ENCODE measurements at places on chromosomes 12 and 14. TPM values are rescaled to one million over a fixed set of nuclear protein-coding genes. Genes with fewer than 3 reads are reported as not detected.

- no peak for DNase-seq
These were observed 444.6 kb upstream of the DCN start for GRCh38 chr12:91627225-91627624.

DNA sequence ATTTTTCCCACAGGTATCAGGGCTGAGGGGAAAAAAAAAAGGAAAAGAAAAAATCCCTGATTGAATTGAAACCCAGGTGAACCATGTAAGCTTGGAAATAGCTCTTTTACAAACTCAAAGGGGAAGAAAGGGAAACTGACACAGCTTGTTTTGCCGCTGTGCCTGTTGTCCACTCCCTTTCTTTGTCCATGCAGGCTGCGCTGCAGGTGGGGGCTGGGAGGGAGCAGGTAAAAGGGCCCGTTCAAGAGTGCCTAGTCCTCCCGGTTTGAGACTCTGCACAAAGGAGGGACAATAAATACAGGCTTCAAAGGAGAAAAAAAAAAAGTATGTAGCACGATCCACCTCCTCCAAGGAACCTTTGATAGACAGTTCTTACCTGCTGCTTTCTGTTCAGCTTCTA is 194.8 kb downstream of the GRIN2B start:
- DNase-seq = no peak

- no peak for DNase-seq
These were observed 75.5 kb upstream of the GTF2A1 start for GRCh38 chr14:81295958-81296923.

DNA sequence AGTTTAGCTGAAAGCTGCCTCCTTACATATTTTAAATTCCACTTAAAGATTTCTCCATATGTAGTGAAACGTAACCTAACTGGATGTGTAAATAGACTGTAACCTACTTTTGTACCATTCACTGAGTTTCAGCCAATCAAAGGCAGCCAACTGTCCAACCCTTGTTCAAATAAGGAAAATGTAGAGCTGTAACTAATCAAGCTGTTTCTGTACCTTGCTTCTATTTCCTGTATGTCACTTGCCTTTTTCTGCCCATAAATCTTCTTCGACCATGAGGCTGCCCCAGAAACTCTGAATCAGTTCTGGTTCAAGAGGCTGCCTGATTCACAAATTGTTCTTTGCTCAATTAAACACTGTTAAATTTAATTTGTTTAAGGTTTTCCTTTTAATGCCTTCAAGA is 6.3 kb downstream of the SLC7A8 start:
- DNase-seq = no peak

DNA sequence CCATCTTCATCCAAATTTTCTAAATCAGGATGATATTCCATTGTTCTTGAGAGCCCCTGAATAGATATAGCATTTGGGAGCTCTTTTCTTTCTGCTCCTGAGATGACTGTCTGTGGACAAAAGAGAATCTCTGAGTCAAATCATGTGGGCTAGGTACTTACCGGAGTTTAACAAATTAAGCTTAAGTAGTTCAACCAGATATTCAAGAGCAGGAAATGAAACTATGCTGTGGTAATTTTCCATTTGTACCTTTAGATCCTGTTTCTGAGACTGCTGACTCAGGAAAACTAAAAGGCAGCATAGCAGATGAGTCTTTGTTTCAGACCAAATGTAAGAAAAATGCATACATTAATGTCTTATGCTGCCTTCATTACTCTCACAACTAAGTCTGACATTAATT is at the start of gene CLEC7A:
Gene CLEC7A (minus strand): TSS at position 158 of the 400 bp plus-strand sequence. CDS start 117 bp downstream, at position 41.
- DNase-seq = no peak

GRCh38 chr12:52306731-52307130 is 14.5 kb downstream of the KRT83 start:
- no peak for DNase-seq

- no peak for DNase-seq
These were observed 182.6 kb downstream of the SLC25A21 start for GRCh38 chr14:36989806-36990205.

DNA sequence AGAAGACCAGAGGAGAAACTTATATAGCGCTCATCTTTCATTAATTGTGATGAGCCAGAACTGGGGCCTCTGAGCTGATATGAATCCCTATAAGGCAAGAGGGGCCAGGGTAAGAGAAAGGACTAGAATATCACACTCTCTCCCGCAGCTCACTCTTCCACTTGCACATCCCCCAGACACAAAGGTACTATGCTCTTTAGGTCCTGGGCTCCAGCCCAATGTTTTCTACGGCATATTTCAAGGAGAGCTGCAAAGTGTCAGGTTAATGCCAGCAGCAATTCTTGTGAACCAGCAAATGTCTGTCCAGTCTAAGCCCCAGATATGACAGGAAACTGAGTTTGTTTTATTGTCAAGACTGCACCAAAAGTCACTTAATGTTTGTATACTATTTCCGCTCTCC is 29.4 kb downstream of the PPP2R5E start:
- no peak for DNase-seq

GRCh38 chr12:14290951-14291350 is 74.5 kb upstream of the ATF7IP start:
- no peak for DNase-seq

DNA sequence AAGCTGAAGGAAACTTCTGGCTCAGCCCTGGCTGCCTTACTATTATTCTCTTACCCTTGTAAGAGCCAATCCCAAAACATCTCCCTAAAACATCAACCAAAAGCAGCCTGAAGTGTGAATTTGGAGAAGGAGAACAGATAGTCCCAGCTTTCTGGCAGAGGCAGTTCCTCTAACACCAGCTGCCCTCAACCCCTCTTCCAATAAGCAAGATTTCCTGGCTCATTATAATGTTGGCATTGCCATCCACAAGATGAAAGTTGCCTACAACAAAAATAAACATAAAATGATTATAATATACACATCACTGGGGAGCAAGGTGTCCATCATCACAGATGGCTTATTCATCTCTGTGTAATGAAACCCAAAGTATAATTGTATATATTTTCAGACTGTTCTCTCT is 352.5 kb upstream of the CCDC196 start:
- DNase-seq = no peak

DNA sequence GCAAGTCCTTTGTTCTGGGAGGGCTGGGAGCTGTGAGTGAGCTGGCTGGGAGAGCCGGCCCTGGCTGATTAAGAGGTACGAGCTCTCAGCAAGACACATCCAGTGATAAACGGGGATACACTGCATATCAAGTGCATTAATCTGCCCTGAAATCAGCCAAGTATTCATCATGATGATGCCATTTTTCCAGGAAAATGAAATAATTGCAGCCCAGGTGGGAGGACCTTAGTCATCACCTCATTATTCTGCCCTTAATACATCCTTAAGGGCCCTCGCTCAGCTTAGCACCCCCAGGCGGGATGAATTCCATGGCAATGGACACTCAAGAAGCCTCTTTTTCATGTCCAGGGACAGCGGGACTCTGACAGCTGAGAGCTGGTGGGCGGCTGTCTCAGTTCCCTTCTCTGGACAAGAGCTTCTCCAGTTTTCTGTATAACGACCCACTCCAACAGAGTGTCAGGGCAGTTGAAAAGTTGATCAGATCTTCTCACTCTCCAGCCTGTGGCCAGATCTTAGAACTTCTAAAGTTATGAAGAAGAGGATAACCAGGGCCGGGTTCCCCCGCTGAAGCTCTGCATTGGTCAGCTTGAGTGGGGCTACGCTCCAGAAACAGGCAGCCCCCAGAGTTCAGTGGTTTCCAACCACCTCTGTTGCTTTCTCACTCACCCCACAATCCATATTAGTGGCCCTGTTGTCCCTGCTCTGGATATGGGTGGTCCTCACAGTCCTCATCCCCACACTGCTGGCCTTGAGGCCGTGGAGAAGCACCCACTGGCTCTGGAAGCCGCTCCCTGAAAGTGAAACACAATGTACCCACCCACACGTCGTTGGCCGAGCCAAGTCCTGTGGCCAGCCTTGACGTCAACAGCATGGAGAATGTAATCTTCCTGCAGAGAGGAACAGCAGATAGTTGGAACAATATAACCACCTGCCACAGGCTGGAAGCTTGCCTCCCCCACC is 306.2 kb upstream of the DIO3 start:
- no peak for DNase-seq

- DNase-seq = no peak
These were observed 92.9 kb downstream of the SCARB1 start for GRCh38 chr12:124770728-124771127.

GRCh38 chr12:559208-559905 is 99.6 kb downstream of the B4GALNT3 start:
- DNase-seq = no peak

DNA sequence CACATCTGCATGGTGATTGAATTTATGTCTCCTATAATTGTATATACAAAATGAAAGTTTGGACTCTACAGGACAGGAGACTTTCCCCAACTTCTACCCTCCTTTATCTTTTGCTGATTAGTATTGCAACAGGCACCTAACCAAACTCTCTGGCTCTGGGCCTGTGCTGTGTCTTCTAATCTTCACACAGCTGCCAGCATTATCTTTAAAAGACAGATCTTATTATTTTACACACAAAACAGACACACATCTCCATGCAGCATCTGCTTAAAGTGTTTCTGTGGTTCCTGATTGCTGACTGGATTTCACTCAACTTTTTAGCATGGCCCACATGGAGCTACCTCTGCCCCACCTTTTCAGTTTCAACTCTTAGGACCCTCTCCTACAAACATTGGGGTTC is 154.9 kb upstream of the PELI2 start:
- no peak for DNase-seq

GRCh38 chr12:80776706-80777105 is 60.0 kb downstream of the MYF5 start:
- no peak for DNase-seq

DNA sequence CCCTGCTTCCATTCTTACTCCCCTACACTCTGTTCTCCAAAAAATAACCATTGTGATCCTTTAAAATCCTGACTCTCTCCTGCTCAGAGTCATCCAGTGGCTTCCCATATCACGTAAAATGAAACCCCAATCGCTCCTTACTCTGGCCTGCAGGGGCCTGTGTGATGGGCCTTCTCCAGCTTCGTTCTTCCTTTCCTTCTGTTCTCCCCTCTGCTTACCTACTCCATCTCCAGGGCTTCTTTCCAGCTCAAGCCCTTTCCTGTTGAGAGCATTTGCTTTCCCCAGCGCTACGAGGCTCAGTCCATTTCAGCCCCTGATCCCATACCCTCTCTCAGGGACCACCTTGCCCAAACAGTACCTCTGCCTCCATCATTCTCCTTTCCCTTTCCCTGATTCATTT is 144.4 kb upstream of the ARHGAP5 start:
- DNase-seq = no peak

- DNase-seq = no peak
These were observed 197.1 kb upstream of the ABCD2 start for GRCh38 chr12:39816671-39817185.

DNA sequence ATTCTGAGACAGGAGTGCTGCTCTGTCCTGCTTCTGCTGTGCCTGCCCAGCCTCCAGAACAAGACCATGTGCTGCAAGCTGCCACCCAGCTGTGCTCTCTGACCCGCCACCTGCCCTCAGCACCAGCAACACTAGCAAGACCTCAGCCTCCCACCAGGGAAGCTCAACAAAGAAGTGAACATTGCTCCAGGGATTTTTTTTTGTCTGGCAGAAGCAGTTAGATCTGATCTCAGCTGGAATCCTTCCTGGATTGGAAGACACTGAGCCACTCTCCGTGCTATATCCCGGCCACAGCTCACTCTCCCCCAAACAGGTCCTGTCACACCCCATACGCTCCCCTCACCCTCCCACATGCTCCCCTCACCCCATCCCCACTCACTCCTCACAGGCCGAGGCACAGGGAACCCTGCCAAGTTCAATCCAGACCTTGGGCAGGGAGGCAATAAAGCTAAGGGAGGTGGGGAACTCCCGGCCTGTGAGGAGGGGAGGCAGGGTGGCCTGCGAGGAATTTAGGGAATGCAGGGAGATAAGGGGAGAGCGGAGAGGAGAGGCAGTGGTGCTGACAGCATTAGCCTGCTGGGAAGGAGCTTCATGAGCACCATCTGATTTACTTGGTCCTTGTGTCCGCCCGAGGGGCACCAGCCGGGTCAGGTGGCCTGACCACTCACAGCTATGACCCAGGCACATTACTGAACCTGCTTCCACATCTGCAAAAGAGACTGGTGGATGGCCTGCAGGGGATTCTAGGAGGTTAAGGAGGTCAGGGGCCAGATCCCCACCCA is 29.7 kb downstream of the CCDC85C start:
- DNase-seq = no peak

DNA sequence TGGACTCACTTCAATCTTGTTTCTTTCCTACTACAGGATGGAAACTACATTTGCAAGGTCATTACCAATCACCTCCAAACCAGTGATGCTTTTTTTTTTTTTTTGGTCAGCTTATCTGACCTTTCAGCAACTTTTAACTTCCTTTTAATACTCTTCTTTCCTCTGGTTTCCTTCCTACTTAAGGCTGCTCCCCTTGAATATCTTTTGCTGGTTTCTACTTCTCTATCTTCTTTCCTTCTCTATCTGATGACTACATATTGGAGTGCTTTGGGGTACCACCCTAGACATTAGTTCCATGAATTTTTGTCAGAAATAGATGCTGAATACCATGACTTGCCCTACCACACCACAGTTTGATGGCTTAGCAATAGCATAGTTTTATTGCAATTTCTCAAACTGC is 197.7 kb upstream of the DDHD1 start:
- no peak for DNase-seq

GRCh38 chr12:27711317-27711682 is 668 bp downstream of the MRPS35 start:
- DNase-seq = no peak

DNA sequence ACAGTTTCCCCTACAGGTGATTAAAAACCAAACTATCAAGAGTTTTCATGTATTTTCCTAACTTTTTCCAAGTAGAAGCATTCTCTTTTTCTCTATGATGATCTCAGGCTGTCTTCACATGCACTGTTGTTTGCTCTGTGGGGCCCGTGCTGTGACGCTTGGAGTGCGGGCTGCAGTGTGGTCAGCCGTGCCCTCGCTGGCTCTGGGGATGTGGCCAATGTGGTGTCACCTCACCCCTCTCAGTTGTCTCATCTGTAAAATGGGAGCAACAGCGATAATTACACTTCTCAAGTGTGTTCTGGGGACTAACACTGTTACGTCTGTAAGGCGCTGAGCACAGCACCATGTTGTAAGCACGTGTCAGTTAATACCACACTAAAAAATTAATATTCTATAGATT is 28.6 kb downstream of the DDX51 start:
- DNase-seq = no peak

DNA sequence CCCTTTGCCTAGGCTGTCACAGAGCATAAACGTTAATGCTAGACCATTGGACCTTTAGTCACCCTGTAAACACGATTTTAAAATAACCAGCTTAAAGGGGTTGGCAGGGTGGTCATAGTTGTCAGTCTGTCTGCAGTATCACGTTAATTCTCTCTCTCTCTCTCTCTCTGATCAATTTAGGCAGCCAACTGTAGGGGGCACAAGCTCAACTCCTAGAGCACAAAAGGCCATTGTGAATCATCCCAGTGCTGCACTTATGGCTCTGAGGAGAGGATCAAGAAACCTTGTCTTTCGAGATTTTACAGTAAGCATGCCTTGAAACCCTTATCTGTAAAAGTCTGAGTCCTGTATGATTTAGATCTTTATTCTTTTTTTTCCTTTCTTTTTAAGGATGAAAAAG is 97.1 kb downstream of the SCAF11 start:
- no peak for DNase-seq

The MOK gene
- 23.9 TPM for total RNA-seq

The AICDA gene
- 0.96 TPM for total RNA-seq

The GEMIN2 gene
- 28.1 TPM for total RNA-seq

The CCND2 gene
- 72.8 TPM for total RNA-seq

The ARHGEF40 gene
- 33.7 TPM for total RNA-seq

The DPY19L2 gene
- total RNA-seq = 8.8 TPM

The RAD9B gene
- total RNA-seq = 2.8 TPM

The GDF3 gene
- total RNA-seq = 0.33 TPM

The OR4Q2 gene
- not detected for total RNA-seq

The OR4E2 gene
- total RNA-seq = not detected

The CAPZA3 gene
- not detected for total RNA-seq

The RNASE8 gene
- not detected for total RNA-seq

The PTGDR gene
- 1.3 TPM for total RNA-seq

The SLC8A3 gene
- total RNA-seq = not detected
